ENCODE measurements at places on chromosomes 7 and 10. TPM values are rescaled to one million over a fixed set of nuclear protein-coding genes. Genes with fewer than 3 reads are reported as not detected.

DNA sequence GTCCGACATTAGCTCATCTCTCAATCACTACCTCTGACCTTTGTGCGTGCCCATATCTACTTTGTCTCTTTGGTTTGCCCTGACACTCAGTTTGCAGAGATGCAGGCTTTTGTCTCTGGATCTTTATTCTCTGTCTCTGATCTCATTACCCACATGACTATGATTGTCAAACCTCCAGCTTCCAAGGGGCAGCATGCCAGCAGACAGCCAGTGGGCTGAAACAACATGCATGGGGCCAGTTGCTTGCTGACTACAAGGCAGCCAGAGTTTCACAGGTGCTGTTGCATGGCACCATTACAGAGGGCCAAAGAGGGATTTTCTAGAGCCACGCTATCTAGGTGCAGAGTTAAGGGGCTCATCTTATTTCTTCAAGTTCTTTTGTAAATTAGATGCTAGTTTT is 146.2 kb downstream of the SPAG6 start:
- H3K4me1 ChIP-seq = no peaks in the 10 kb centered on the region
- no peaks in the 10 kb centered on the region for H3K27me3 ChIP-seq
- DNase-seq = no peak
- no peak overlapping the region for H3K27ac ChIP-seq
- no peak overlapping the region for H3K4me3 ChIP-seq

DNA sequence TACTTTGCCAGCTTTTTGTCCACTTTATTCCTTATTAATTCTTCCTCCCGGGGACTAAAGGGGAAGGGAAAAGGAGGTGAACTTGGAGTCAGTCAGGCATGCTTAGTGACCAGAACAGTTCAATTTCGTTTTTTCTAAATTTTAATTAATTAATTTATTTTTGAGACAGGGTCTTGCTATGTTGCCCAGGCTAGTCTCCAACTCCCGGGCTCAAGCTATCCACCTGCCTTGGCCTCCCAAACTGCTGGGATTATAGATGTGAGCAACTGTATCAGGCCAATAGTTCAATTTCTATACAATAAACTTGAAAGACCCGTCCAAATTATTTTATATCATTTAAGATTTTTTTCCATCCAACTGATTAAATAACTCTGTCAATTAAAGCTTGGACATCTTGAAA is 1.3 kb upstream of the SLF2 start:
- no peak overlapping the region for H3K4me3 ChIP-seq
- H3K27ac ChIP-seq = peak overlapping the region; percentile 89
- peaks cover 12% of the 10 kb centered on the region for H3K36me3 ChIP-seq
- no peak for DNase-seq
- no peaks in the 10 kb centered on the region for H3K27me3 ChIP-seq
- peaks cover 14% of the 10 kb centered on the region for H3K4me1 ChIP-seq

The UBTD1 gene
- total RNA-seq = 1.3 TPM

DNA sequence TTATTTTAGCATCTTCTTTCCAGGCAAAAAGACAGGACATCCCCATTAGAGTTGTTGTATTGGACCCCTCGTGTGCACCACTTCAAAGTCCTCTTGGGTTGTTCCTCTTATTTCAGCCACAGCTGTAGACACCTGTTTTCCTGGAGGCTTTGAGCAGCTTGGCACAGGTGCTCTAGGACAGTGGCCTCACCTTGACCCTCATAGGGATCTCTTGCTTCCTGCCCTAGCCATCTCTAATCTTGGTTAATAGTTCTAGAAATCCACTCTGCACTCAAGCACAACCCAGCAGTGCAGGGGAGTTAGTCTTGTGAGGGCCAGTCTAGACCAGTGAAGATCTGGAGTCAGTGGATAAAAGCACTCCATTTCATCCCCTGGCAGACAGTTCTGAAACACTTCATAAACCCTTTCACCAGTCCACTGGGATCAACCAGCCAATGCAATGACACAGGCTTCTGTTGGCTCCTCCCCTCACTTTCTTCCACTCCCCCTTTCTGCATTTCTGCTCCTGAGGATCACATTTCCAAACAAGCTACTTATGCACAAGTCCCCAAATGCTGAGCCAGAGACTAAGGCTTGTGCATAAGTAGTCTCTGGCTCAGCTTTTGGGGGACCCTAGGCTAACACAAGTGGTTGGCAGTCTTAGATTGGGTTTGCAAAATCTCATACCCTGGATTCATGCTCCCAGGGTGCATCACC is 131.5 kb upstream of the LAMB4 start:
- no peak for DNase-seq
- H3K27me3 ChIP-seq = no peaks in the 10 kb centered on the region
- no peak overlapping the region for H3K27ac ChIP-seq
- no peaks in the 10 kb centered on the region for H3K4me1 ChIP-seq

DNA sequence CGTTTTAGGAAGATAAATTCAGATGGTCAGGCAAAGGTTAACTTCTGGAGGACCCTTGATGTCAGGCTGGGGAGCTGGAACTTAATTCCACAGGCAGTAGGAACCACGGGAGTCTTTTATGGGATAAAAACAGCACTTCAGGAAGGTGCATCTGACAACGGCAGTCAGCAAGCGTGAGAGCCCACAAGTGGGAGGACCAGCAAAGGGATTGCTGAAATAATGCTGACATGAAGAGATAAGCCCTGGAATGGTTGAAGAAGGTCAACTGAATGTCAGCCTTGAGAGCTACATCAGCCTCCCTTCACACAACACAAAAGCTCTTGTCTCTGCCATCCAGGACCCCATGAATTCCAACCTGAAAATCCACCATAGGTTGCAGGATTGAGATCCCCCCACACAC is 138.8 kb downstream of the SORCS1 start:
- H3K36me3 ChIP-seq = peaks cover 12% of the 10 kb centered on the region
- no peak overlapping the region for H3K4me3 ChIP-seq
- peaks cover 76% of the 10 kb centered on the region for H3K4me1 ChIP-seq
- H3K27ac ChIP-seq = peak overlapping the region; percentile 66

- H3K4me1 ChIP-seq = no peaks in the 10 kb centered on the region
- no peaks in the 10 kb centered on the region for H3K36me3 ChIP-seq
- no peaks in the 10 kb centered on the region for H3K27me3 ChIP-seq
- H3K4me3 ChIP-seq = no peak overlapping the region
- no peak overlapping the region for H3K27ac ChIP-seq
- DNase-seq = no peak
Measured at GRCh38 chr10:111131168-111131799, 54.5 kb downstream of the ADRA2A start.

The ADRA2A gene
- not detected for total RNA-seq

- H3K4me1 ChIP-seq = no peaks in the 10 kb centered on the region
- H3K27ac ChIP-seq = no peak overlapping the region
- H3K4me3 ChIP-seq = no peak overlapping the region
- no peaks in the 10 kb centered on the region for H3K36me3 ChIP-seq
- H3K27me3 ChIP-seq = peaks cover 19% of the 10 kb centered on the region
Measured at GRCh38 chr10:11011984-11012383, 5.7 kb upstream of the CELF2 start.

GRCh38 chr10:109971634-109972033 is 36.1 kb upstream of the ADD3 start:
- no peaks in the 10 kb centered on the region for H3K36me3 ChIP-seq
- no peak overlapping the region for H3K27ac ChIP-seq
- peaks cover 8% of the 10 kb centered on the region for H3K4me1 ChIP-seq
- DNase-seq = no peak

DNA sequence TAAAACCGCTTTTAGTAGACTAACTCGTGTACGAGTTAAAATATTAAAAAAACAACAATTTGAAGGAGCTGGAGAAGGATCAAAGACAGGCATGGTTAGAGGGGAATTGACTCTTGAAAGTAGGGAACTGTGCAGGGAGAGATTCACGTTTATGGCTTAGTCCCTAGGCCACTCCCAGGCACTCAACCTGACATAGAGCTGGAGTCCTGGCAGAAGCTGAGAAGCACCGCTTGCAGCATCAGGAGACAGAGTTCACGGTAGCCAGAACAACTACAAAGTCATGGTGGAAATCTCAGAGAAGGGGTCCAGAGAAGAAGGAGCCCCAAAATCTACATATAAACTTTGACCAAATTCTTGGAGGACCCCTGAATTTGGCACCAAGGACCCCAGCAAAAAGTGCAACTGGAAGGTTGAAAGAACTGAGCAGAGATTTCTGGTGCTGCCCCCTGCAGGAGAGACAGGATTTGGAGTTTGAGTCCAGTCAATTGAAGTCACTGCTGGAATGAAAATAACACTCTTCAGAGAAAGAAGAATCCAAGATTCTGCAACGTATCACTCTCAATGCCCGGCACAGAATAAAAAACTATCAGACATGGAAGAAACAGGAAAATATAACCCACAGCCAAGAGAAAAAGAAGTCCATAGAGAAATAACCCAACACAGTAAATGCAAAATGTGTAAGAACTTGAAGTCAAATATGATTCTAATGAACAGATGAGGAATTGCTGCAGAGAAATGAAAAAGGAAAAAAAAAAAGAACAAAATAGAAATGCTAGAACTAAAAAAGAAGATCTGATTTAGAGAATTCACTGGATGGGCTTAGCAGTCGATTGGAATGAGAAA is 493.3 kb upstream of the PODXL start:
- H3K27me3 ChIP-seq = no peaks in the 10 kb centered on the region
- no peaks in the 10 kb centered on the region for H3K4me1 ChIP-seq
- no peaks in the 10 kb centered on the region for H3K36me3 ChIP-seq
- peak; percentile 57 for DNase-seq
- no peak overlapping the region for H3K4me3 ChIP-seq
- H3K27ac ChIP-seq = no peak overlapping the region

- H3K4me3 ChIP-seq = no peak overlapping the region
- H3K4me1 ChIP-seq = peaks cover 3% of the 10 kb centered on the region
- DNase-seq = no peak
- no peaks in the 10 kb centered on the region for H3K27me3 ChIP-seq
- no peak overlapping the region for H3K27ac ChIP-seq
Measured at GRCh38 chr10:119364645-119365600, 157.6 kb downstream of the GRK5 start.

The CCL24 gene
- total RNA-seq = 0.45 TPM

DNA sequence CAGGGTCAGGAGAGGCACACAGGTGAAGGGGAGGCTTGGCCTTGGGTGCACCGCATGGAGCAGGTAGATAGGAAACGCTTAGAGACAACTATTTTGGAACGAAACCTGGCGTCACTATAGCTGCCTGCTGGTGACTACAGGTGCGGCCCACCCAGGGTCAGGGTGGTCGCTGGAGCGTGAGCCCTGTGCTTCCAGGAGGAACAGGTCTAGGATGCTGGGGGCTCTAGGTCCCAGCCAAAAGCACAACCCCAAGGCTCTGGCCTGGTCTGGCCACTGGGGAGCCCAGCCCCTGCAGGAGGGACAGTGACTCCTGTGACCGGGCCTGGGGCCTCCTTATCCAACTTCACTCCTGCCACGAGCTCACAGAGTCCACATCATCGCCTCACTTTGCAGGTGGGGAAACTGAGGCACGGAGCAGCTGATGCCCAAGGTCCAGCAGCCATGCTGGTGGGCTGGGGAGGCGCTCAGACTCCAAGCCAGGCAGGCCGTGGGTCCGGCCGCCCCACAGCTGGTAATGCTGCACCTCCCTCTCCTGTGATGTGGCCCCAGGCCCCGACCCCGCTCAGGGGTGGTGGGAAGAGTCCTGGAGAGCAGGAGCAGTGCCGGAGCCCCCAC is 9.0 kb downstream of the LFNG start:
- no peaks in the 10 kb centered on the region for H3K36me3 ChIP-seq
- H3K27me3 ChIP-seq = no peaks in the 10 kb centered on the region
- DNase-seq = no peak
- no peak overlapping the region for H3K27ac ChIP-seq
- peaks cover 25% of the 10 kb centered on the region for H3K4me1 ChIP-seq

The ELN gene
- total RNA-seq = 0.20 TPM

DNA sequence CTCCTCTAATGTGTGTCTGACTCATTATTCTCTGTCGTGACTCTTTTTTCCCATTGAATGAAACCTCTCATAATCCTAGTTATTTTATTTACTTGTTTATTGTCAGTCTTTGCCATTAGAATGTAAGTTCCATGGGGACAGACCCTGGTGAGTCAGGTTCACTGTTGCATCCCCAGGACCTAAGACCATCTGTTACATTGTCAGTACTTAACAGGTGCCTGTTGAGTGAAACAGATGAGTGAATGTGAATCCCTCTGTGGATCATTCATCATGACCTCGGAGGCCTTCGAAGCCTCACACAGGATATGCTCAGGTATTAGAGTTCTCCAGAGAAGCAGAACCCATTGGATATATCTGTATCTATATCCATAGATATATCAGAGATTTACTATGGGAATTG is 120.1 kb downstream of the PFKFB3 start:
- H3K4me3 ChIP-seq = no peak overlapping the region
- peaks cover 41% of the 10 kb centered on the region for H3K27me3 ChIP-seq

The PLEKHS1 gene
- total RNA-seq = not detected

The HOXA4 gene
- not detected for total RNA-seq

DNA sequence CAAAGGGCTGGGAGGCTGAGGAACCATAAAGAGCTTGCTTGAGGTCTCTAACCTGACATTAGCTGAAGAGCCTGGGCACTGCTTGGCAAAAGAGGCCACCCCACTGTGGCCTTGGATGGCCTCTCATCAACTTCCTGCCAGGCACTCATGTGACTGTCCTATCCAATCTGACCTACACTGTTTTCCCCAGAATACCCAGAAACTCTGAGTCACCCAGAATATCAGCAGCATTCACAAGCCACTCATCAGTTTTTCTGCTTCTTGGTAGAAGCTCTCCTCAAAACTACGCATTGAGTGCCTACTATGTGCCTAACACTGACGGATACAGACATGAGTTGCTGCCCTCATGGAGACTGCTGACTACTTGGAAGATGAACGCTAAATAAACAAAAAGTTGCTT is 4.1 kb upstream of the NT5C2 start:
- no peaks in the 10 kb centered on the region for H3K27me3 ChIP-seq
- H3K36me3 ChIP-seq = no peaks in the 10 kb centered on the region
- peak overlapping the region; percentile 60 for H3K27ac ChIP-seq
- peaks cover 10% of the 10 kb centered on the region for H3K4me1 ChIP-seq
- DNase-seq = no peak

The YWHAG gene
- total RNA-seq = 238 TPM

- H3K27me3 ChIP-seq = no peaks in the 10 kb centered on the region
- no peaks in the 10 kb centered on the region for H3K4me1 ChIP-seq
- DNase-seq = no peak
- no peak overlapping the region for H3K27ac ChIP-seq
- H3K36me3 ChIP-seq = no peaks in the 10 kb centered on the region
- no peak overlapping the region for H3K4me3 ChIP-seq
Measured at GRCh38 chr7:7292085-7292484, 109.7 kb downstream of the C1GALT1 start.

- H3K4me1 ChIP-seq = no peaks in the 10 kb centered on the region
- H3K4me3 ChIP-seq = no peak overlapping the region
- no peaks in the 10 kb centered on the region for H3K36me3 ChIP-seq
- H3K27ac ChIP-seq = no peak overlapping the region
- H3K27me3 ChIP-seq = peaks cover 15% of the 10 kb centered on the region
- no peak for DNase-seq
Measured at GRCh38 chr7:50923476-50923875, 140.8 kb upstream of the GRB10 start.

All from K562 (cell line).